Sigmoid colon (tissue), 7 donors: ENCODE measurements at places on chromosomes 1 and 21. TPM values are rescaled to one million over a fixed set of nuclear protein-coding genes. Genes with fewer than 3 reads are reported as not detected.

The CDC42SE1 gene
- 35.4 TPM for polyA plus RNA-seq

The KCNJ9 gene
- polyA plus RNA-seq = 0.22 TPM

The RABGGTB gene
- polyA plus RNA-seq = 48.3 TPM

The CNN3 gene
- polyA plus RNA-seq = 58.3 TPM

The GFI1 gene
- polyA plus RNA-seq = 3.6 TPM

The CLCA1 gene
- 184 TPM for polyA plus RNA-seq

The LRRC39 gene
- 0.52 TPM for polyA plus RNA-seq

The RHEX gene
- polyA plus RNA-seq = 2.4 TPM

The CYP4A22 gene
- polyA plus RNA-seq = not detected

The S100A14 gene
- 825 TPM for polyA plus RNA-seq

The KCNQ4 gene
- not detected for polyA plus RNA-seq

The FCRL3 gene
- 6.7 TPM for polyA plus RNA-seq

The GJC2 gene
- polyA plus RNA-seq = not detected

The OLFML3 gene
- 23.8 TPM for polyA plus RNA-seq

The HES2 gene
- polyA plus RNA-seq = 27.0 TPM

The C4BPB gene
- 6.0 TPM for polyA plus RNA-seq

The TNFSF18 gene
- polyA plus RNA-seq = not detected

The SCAF4 gene
- 8.8 TPM for polyA plus RNA-seq

The LCE2C gene
- not detected for polyA plus RNA-seq

The PLPPR5 gene
- 0.13 TPM for polyA plus RNA-seq

The ZNF683 gene
- not detected for polyA plus RNA-seq
